Activated naive CD4-positive, alpha-beta T cell (primary cell): ENCODE measurements at places on chromosomes 12 and 14.

DNA sequence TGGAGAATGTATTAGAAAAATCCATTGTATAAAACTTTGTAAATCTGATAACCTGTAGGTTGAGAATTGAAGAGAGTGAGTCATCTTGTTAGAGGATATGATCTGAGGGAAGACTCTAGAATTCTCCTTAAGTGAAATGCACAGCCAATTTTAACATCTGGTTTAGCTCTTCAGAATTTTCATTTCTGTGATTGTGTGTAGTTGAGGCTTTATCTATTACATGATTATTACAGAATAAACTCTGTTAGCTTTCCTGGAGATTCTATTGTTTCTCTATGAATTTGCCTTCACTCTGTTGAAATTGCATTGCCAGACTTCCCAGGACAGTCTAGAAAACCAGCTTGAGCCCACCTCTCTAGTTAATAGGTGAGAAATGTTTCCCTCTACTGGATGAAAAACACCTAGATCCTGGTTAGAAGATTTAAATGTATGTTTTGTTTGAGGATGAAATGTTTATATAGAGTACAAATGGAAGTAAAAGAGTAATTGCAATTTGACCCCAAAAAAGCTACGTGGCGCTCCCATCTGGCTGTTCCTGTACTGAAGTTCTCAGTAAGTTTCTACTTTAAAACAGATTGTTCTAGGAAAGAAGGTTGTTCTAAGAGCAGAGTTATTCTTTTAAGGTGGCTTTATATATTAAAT lies 2.9 kb downstream of the NUDT4 start:
- no peak for DNase-seq

GRCh38 chr14:103867523-103867953 lies 20.2 kb upstream of the PPP1R13B start:
- DNase-seq = no peak

GRCh38 chr12:92553389-92553788 lies 149.4 kb upstream of the PLEKHG7 start:
- DNase-seq = no peak

DNA sequence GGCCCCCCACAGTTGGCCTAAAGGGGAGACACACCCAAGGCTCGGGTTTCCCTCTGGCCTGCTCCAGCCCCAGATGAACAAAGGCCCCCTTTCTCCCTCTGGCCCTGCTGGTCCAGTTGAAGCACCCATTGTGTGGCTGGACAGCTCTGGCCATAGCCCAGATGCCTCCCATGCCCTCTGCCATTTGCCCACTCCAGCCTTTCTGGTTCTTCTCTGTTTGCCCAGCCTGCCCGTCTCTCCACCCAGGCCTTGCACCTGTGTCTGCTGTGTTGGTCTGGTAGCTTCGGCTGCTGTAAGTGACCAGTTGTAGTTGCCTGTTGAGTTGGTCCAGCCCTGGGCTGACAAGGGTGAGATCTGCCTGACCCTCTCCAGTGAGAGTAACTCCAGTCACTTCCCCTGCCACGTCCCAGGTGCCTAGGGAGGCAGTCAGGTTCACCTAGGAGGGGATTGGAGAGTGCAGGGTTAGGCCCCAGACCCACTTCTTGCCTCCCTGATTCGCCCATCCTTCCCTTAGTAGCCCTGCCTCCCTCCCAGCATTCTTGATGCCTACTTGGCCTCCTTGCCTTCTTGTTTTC lies 3.0 kb downstream of the B4GALNT1 start:
- DNase-seq = no peak

DNA sequence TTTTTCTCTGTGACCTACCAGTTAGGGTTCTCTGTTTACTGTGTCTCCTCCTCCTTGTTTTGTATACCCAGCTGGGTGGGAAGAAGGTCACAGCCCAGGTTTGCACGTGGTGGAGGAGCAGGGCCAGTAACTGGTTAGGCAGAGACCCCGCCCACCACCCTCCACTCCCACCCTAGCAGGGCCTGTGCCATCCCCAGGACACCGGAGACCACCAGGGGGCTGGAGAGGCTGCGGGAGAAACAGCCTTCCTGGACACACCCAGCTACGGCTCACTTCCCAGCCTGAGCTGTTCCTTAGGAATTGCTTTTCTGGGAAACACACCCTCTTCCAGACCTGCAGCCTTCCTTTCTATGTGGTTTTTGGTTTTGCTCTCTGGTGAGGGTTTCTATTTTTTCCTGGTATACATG lies 21.1 kb downstream of the BDKRB2 start:
- no peak for DNase-seq

DNA sequence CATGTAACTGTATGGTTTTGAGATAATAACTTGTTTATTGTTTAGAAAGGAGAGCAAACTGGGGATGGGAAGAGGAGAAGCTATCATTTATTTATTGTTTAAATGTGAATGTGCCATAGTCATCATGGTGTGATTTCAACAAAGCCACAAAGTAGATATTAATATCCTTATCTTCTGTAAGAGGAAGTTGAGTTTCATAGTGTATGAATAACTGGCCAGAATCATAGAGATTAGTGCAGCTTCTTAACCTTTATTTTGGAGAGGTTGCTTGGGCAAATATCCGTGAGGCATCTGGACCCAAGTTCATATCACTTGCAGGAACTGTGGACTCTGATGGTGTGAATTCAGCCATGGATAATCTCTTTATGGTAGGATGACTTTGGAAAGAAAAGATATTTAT lies 26.8 kb upstream of the LYZ start:
- no peak for DNase-seq

DNA sequence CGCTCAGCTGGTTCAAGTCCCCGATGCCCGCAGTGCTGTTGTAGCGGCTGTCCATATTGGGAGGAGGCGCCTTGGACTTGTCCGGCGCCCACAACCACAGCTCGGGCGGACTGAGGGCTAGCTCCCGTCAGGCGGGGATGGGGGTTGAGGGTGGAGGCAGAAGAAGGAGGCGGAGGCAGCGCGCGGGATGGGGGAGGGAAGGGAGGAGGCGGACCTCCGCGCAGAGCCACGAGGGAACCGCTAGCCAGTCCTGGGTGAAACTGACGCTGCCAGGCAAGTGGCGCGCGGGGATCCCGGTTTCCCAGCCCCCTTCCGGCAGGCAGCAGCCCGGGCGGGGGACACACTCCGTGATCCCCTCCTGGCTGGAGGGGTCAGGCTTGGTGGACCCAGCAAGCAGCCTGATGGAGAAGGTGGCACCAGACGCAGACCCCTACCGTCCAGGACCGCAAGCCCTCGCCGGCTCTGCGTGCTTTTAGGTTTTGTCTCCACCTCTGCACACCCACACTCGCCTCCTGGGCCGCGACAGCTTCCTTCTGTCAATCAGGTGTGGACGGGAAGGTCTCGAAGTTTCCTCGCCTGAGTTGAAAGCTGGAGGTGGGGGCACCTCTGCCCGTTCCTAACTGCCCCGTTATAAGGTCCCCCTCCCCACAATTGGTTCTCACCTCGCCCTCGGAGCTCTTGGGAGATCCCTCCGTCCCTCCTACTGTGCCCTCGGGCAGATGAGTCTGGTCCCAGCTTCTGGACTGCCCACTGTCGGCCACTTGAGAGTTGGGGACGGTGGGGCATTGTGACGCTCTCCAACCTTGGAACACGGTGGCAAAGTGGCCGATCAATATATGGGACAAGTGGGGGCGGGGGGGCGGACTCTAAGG lies at the start of gene CPNE8:
Gene CPNE8 (minus strand): TSS at position 112 of the 872 bp plus-strand sequence. CDS start 57 bp downstream, at position 55.
- DNase-seq = no peak

DNA sequence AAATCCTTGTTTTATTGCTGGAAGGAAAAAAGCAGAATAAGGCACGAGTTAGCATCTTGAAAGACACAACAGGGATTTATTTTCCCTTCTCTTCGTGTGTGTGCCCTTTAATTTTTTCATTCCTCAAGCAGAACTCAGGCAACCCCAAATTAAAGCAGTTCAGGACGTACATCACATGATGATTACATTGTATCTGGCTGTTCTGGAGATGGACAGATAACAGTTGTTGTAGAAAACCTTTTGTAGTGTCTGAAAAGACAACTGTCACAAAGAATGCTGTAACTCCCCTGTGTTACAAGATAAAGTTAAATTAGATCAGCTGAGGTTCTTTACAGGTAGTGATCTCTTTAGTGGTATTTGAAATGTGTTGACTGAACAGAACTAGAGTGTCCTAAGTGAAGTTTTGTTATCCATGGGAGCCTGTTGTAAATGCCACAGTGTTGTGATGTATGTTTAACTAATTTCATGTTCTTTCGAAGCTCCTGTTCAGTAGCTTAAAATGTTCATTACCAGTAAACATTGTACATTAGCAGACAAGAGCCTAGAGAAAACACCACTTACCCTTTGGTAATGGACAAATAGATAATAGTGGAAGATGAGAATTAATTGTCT lies 58.5 kb downstream of the TMTC2 start:
- DNase-seq = no peak

DNA sequence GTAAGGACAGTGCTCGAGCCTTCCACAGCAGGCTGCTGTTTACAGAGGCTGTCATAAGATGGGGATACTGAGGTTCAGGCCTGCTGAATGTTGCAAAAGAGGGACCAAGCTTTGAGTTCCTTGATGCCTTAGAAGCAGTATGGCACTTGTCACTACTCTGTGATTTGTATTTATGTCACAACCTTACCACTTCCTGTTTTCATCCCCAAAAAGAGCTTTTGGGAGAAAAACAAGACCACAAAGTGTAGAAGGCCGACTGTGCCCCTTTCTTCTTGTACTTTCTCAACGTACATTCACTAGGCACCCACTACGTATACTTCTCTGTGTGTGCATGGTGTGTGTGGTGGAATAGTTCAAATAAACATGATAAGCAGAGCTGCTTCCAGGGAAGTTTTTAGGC lies 90.1 kb downstream of the DRAM1 start:
- no peak for DNase-seq

DNA sequence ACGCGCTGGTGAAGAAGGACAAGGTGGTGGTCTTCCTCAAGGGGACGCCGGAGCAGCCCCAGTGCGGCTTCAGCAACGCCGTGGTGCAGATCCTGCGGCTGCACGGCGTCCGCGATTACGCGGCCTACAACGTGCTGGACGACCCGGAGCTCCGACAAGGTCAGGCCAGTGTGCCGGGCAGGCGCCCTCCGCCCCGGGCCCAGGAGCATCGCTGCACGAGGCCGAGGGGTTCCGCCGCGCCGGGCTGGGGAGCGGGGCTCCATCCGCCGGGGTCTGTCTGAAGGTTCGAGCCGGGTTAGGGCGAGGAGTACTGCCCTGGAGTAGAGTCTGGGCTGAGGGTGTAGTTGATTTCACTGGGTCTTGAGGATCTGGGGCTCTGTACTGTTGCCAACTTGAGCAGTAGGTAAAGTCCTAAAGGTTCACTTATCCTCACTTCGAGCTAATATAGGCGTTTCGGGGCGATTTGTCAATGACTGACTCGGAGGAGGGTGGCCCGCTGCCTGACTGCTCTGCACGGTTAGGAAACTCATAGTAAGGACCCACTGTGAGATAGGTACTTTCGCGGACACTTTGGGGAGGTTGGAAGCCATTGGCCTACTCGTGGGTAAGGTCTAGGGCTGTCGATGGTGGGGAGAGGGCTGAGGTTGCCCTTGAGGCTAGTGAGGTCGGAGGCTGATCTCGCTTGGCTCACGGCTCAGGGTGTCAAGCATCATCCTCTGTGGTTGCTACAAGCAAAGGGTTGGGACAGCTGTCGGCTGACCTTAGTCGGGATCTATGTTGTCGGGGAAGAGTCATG lies 574 bp downstream of the GLRX5 start:
- no peak for DNase-seq

GRCh38 chr14:30756594-30756993 lies 117.8 kb upstream of the COCH start:
- DNase-seq = no peak

GRCh38 chr14:95235351-95235750 lies 78.0 kb upstream of the DICER1 start:
- DNase-seq = no peak

DNA sequence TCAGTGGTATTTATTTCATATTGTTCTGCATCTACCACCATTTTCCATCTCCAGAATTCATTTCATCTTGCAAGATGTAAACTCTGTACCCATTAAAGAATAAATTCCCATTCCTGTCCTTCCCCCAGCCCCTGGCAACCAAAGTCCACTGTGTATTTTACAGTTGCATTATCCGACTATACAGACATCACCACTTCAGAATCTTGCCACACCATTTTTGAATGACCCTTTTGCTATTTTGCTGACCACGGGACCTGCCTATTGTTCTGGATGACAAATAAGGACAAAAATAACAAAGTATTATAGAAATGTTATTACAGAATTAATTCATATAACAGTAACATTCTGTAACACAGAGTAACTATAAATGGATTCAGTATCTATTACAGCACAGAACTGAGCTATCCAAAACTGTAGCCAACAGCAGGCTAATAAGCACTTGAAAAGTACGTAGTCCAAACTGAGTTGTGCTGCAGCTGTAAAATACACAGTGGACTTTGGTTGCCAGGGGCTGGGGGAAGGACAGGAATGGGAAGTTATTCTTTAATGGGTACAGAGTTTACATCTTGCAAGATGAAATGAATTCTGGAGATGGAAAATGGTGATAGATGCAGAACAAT lies 61.3 kb downstream of the CDK17 start:
- no peak for DNase-seq

- DNase-seq = no peak
Observed at GRCh38 chr14:102805941-102806340, 28.7 kb downstream of the TRAF3 start.

DNA sequence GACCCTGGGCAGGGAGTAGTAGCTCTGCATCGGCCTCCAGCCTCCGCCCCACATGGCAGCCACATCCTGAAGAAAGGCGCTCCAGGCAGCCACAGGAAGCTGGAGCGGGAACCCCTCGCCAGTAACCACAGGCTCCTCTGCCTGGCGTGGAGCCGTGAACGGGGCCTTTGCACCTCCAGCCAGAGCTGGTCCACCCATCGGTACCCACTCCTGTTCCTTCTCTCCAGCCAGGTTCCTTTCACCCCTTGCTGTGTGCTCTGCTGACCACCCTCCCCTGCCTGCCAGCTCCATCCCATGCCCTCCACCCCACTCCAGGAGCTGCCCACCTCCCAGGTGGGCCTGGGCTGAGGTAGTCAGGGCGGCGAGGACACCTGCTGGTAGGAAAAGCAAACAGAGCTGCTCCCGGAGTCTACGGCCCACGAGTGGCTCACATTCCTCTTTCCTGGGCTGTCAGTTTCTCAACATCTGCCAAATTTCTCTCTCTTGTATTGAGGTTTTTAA lies 2.7 kb downstream of the TGFB3 start:
- DNase-seq = no peak

DNA sequence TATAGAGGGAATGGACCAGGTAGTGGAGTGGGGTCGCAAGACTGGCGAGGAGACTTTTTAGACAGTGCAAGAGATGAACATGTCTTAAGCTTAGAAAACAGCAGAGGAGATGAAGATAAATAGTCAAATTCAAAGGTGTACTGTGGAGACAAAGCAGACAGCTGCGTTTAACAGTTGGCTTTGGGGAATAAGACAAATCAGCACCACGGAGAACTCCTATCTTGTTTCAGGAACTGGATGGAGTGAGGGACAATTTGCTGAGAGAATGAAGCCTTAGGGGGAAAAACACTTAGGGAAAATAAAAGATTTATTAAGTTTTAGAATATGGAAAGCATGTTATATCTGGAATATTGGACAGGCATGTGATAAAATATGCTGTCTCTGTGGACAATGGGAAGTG lies 458.8 kb downstream of the GLT1D1 start:
- DNase-seq = no peak

- DNase-seq = no peak
Observed at GRCh38 chr12:32811686-32812392, 56.1 kb upstream of the YARS2 start.
